EH (cell line): ENCODE measurements at places on chromosomes 13 and 19.

DNA sequence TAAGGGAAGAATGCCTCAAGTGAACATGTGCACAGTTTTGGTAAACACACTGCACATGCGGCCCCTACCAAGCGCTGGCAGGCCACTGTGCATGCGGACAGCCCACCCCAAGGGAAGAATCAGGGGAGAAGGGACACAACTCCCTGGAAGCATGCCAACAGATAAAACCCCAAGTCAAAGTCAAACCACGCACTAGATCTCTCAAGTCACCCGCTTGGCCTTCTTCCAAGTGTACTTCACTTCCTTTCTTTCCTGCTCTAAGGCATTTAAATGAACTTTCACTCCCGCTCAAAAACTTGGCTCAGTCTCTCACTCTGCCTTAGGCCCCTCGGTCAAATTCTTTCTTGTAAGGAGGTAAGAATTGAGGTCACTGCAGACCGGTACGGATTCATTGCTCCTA lies 4.6 kb upstream of the RFXAP start:
- DNase-seq: peak; percentile 4

GRCh38 chr13:26255691-26256277 lies 1.9 kb downstream of the CDK8 start:
- DNase-seq: peak; percentile 9

DNA sequence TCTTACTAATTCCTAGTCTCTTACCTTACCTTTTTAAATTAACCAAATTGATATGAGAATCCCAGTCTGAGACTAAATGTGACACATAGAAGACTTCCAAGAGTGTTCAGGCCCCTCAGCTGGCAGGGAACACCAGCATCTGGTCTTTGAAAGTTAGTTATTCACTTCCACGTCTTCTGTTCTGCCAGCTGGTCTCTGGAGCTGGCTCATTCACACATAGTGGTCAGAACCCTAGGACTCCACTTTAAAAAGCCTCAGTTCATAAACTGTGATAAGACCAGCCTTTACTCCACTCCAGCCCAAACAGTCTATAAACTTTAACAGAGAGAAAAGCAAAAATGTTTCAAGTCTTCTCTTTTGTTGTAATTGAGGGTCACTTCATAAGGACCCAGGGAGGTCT lies 263.0 kb downstream of the DCT start:
- DNase-seq: no peak

DNA sequence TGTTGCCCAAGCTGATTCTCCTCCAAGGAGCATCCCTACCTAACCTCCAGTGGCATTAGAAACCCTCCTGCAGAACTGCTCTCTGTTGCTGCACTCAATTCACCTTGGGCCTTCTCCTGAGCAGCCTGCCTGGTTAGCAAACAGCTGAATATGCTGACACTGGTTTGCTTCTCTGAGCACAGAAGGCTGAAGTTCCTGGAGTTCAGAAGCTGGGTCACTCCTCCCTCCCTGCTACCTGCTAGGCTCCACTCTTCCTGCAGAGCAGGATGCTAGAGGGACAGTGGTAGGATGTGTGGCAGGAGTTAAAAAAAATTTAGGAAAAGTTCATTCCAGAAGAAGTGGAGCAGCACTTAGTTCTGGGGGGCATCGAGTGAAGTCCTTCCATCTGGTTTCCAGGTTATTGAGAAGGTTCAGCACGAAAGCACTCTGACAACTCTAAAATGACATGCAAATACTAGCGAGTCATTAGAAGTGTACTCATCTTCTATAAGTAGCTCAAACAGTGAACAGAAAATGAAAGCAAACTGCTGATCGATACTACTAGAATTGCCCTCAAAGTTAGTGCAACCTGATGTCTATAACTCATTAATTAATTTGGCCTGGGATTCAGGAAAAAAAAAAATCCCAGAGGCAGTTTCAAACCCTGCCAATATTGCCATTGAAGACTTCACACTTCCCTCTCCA lies 293.7 kb downstream of the POU4F1 start:
- no peak for DNase-seq

DNA sequence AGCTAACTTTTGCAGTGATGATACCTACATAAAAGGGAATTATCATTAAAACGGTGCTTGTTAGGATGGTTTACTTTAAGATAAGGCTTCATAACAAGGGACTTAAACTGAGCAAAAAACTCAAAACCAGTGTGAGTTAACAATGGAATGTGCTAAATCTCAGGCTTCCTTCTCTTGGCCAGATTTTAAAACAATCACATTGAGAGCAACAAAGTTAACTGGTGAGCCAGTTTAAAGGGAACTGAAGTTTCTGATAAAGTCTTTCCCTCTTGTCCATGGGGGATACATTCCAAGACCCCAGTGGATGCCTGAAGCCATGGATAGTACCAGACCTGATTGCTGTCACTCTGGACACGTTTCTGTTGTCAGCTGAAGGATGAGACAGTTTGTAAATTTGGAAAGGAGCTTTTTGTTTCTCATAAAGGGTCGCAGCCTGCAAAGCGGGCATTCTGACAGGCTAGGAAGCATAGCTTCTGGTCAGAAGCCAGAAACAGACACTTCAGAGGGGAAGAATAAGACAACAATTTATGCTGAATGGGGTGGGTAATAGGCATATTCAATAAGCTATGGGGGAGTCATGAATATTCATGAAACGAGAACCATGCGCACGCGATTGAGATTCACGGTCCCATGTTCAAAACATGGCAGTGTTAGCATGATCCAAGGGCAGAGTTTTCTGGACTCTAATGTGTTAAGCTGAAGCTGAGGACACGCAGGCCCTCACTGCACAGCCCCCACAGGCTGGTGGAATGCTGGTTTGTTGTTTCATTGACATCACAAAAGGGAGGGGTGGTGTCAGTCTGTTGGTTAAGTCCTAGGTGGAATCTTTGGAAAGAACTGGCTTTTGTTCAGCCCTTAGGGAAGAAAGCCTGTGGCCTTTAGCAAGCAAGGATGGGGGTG lies 150.6 kb upstream of the RNF113B start:
- DNase-seq: peak; percentile 85

DNA sequence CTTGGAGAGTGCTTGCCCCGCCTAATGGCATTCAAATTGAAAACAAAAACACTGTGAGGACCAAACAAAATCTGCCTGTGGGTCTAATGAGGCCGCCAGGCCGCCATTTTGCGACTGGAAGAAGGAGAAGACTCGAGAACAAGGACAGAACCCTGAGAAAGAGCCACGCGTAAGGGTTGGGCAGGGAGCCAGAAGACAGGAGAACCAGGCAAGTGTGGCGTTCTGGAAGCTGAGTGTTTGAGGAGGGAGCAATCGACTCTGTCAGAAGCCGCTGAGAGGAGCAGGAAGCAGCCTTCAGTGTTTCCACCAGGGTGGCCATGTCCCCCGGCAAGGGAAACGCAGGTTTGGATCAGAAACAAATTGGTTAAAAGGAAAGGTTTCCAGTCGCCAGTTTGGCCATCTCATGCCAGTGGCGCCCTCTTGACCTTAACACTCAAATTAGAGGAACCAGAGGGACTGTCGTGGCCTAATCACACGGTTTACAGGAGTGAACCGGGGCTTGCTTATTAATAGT lies 10.2 kb upstream of the PTOV1 start:
- DNase-seq: no peak

- peak; percentile 27 for DNase-seq
Observed at GRCh38 chr19:38949580-38950367, 19.0 kb downstream of the MRPS12 start.

GRCh38 chr13:80430561-80430960 lies 89.6 kb upstream of the SPRY2 start:
- DNase-seq: peak; percentile 21

DNA sequence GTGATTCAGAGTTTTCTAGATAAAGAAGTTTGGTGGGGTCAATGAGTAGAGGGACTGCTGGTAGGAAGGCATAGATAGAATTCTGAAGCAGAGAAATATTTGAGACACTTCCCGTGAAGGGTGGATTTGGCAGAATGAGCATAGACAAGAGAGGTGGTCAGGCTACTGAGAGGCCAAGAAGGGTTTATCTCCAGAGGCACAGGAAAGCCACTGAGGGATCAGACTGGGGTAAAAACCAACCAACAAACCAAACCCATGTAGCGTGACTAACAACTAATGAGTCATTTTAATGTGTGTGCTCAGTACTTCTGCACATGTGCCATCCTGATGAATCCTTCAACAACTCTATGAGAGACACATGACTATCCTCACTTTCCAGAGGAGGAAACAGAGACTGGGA lies 60.0 kb upstream of the SERP2 start:
- peak; percentile 88 for DNase-seq

DNA sequence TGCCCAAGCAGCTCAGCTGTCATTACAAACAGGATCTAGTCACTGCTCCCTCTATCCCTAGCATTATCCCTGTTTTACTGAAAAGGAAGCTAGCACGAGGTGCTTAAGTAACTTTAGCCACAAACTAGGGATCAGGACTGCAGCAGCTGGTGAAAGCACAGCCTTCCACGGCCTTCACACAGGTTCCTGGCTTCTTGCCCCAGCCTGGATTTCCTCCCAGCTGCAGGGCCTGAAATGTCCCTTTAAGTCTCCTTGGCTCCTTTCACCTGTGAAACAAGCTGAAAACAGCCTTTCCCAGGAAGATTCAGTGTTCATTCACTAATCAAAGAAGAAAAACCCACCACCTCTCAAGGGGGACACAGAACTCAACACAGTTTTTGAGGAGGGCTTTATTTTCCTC lies 754.5 kb downstream of the DIAPH3 start:
- peak; percentile 52 for DNase-seq
